ENCODE measurements at places on chromosomes 11 and 22.

GRCh38 chr11:72996959-72997358, 145.2 kb downstream of the FCHSD2 start:
- DNase-seq, result no peak

- DNase-seq, result no peak
Measured at GRCh38 chr11:106724293-106724892, 293.9 kb downstream of the GUCY1A2 start.

DNA sequence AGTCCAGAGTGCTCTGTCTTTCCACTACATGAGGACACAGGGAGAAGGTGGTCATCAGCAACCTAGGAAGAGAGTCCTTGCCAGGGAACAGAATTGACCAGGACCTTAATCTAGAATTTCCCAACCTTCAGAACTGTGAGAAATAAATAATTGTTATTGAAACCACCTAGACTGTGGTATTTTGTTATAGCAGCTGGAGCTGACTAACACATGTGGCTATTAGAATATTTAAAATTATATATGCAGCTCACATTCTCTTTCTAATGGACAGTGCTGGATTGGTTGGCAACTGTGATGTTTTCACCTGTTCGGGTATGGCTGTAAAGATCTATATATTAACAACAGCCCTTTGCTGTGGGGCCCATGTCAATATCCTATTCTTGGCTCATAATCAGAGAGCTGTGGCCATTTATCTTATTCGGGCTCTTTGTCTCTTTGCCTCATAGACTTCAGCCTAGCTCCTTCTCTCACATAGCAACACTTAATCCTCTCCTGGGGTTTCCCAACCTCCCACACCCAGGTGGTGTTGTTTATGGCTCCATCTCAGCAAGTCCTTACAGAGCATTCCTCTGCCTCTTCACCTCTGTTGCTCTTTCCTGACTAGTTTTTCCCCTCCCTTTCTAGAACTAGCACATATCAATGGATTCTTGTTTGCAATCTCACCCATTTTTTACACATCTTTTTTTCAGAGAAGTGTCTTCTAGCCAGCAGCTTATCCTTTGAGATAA, 46.4 kb upstream of the AMOTL1 start:
- DNase-seq, result no peak

DNA sequence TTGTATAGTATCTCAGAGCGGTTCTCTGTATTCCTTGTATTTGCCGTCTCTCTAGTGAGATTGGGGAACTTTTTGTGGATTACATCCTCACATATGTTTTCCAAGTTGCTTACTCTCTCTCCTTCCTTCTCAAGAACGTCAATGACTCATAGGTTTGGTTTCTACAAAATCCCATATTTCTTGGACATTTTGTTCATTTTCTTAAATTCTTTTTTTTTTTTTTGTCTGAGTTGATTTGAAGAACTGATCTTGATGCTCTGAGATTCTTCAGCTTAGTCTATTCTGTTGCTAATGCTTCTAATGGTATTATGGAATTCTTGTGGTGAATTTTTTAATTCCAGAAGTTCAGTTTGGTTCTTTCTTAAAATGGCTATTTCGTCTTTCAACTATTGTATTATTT, 28.4 kb upstream of the SLN start:
- DNase-seq, result no peak

DNA sequence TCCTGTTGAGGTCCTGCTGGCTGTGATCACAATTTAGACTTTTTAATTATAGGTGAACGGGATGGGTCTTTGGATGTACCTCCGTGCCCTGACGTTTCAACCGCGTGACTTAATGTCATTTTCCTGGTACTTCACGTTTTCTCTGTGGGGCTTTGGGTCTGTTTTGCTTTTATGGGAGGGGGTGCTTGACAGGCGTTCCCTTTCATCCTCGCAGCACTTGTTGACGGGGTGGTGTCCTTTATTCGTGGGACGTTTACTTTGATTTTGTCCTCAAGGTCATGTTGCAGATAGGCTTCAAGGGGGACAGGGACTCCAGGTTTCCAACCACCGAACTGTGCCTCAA, 994 bp downstream of the PPP6R3 start:
- no peak for DNase-seq
